SK-N-SH (cell line): ENCODE measurements at places on chromosomes 2 and 18.
A peak's percentile ranks its signal among the peaks of the same experiment; 100 is the strongest.

DNA sequence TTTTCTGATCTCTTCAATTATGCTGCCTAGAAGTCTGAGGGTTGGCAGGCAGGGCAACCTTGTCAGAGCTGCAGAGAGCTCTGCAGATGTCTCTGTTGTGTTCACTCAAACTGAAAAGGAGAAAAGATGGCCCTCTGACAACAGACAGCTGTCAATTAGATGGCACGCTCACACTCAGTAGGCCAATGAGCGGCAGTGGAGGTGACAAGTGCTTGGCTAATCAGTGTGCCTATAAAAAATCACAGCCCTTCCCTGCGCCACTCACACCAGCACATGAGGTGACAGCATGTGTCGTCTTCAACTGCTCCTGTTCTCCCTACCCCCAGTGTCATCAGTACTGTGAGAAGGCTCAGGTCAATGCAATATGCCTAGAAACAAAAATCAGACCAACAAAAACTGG is 203.9 kb downstream of the TCF4 start:
- DNase-seq = no peak

DNA sequence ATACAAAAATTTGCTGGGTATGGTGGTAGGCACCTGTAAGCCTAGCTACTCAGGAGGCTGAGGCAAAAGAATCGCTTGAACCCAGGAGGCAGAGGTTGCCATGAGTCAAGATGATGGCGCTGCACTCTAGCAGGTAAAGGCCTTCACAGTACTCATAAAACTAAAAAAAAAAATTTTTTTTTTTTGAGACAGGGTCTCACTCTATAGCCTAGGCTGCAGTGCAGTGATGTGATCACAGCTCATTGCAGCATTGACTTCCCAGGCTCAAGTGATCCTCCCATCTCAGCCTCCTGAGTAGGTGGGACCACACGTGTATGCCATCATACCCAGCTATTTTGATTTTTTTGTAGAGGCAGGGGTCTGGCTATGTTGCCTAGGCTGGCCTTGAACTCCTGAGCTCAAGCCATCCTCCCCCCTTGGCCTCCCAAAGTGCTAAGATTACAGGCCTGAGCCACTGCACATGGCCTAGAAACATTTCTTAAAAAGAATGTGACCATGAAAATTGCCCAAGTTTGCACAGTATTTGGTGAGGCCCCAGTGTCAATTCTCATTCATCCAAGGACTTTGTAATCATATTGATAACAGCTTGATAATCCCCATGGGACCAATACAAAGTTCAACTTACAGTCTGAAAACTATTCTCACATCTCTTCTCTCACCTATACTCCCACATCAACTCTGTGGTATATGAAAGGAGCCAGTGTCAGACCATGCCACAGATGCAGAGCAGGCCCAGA is 64.2 kb upstream of the MYCN start:
- no peak for DNase-seq

DNA sequence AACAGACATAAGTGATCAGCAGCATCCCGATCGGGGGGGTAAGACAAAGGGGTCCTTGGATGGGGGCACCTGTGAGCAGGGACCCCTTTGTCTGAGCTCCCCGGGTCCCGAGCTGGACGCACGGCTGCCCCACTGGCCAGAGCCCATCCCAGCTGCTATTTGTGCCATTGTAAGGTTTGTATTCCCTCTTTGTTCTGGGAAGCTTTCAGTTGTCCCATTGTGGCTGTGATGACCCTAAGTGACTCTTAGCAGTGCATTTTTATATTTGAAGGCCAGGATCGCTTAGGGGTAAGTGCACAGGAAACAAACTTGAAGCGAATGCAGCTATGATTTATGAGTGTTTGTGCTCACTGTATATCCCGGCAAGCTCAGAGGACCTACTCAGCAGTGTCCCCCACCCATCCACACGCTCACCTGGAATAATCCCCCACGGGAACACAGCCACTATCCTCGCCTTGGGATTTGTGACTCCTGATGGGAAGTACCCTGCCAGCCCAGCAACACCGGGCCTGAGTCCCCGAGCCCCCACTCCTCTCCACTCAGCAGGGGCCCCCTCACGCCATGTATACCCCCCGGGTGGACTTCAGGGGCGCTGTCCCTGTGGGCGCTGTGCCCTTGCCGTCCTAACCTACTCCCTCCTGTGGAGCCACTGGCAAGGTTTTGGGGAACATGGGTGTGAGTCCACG is 80.1 kb downstream of the MBP start:
- no peak for DNase-seq

GRCh38 chr2:240421381-240421780 is 14.1 kb upstream of the GPC1 start:
- DNase-seq = no peak

DNA sequence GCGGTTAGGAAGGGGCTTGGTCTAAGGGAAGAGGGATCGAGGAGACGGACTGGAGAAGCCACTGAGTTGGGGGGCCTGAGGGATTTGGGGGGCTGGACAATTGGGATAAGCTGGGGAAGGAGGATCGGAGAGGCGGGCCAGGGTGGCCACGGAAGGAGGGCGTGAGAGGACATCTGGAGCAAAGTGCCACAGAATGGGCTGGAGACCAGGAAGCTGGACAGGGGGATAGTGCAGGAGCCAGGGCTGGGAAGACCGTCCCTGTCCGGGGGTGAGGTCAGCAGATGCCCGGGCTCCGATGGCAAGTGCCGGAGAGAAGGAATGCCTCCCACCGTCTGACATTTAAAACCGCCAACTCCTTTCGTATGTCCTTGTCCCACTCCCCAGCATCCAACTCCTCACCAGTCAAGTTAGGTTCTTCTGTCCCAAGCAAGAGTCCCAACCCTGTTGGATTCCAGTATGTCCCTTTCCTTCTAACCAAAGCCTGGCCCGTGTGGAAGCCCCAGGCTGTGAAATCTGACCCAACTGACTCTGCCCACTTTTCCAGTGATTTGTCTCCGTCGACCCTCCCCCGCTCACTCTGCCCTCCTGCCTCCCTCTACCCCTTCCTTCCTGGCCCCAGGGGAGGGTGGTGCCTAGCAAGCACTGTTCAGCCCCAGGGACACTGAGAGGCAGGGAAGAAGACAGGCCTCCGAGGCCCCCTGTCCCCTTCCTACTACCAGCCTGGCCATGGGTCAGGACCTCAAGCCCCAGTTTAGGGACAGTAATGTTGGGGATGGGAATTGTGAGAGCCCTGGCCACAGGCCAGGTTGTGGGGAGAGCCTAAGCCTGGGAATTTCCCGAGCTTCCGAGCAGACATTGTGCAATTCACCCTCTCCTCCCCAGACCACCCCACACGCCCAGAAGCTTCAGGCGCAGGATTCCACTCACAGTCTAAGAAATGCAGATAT is 31.5 kb upstream of the TMBIM1 start:
- no peak for DNase-seq

GRCh38 chr2:118309946-118310680 is 221.8 kb downstream of the INSIG2 start:
- DNase-seq = peak; percentile 28

DNA sequence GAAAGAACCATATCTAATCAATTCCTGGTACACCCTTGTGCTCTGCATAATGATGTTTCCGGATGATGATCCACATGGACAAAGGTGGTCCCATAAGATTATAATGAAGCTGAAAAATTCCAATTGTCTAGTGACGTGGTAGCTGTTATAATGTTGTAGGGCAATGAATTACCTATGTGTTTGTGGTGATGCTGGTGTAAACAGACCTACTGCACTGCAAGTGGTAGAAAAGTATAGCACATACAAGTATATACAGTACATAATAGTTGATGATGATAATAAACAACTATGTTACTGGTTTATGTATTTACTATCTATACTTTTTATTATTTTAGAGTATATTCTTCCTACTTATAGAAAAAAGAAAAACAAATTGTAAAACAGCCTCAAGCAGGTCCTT is 8.4 kb downstream of the DGKD start:
- no peak for DNase-seq

- no peak for DNase-seq
Observed at GRCh38 chr2:68974946-68975665, 670 bp downstream of the GKN1 start.

DNA sequence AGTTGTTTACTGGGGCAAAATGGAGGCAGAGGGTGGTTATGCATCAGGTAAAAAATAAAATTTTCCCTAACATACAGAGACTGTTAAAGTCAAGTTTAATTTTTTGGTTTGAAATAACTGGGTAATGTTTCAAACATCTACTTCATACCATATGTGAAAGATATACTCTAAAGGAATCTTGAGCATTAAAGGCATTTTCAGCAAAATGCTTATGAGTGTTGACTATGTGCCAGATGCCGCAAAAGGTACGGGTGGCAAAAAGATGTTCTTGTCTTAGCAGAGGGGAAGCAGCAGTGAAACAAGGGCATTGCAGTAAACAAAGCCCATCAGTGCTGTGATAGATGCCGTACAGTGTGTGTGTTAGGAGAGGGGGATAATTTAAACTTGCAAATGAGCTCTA is 263.1 kb upstream of the ID2 start:
- DNase-seq = no peak

DNA sequence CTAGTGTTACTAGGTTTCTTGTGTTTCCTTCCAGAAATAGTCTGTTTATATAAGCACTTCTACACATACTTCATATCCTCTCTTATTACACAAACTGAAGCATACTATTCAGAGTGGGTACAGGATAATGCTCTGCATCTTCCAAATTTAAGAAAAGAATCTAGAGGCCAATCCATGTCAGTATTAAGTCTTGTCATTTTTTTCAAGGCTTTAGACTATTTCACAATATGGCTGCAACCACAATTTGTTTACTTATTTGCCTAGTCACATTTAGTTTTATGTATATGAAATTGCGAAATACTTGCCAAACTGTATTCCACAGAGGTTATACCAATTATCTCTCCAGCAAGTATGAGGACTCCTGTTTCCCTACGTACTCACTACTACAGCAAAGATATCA is 27.9 kb downstream of the IWS1 start:
- no peak for DNase-seq

DNA sequence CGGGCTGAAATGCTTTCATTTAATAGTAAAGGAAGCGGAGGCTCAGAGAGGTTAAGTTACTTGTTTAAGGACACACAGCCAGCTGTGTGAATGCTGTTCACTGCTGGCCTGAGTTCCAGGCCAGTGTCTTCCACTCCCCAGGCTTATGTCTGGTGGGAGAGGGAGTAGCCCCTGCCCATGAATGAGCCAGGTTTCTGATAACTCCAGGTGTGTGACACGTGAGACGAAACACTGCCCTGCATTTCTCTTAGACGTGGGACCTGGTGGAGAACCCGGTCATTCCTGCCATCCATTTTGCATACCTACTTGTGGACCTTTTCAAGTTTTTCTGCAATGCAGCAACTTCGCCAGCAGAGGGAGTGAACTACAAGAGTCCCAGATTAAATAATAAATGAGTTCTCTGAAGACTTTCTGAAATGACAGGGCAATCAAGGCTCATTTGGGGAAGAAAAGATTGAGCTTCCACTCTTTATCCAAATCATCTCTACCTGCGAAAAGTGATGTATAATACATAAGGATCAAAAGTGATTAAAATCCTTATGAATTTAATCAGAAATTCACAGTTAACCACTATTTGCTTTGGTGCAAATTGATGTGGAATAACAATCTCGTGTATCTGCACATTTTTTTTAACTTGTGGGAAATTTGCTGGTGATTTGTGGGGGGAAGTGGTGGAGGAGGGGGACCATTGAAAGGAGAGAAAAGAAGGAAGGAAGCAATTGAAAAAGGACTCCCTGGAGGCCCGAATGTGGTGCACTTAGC is 79.4 kb upstream of the ASB18 start:
- peak; percentile 73 for DNase-seq

DNA sequence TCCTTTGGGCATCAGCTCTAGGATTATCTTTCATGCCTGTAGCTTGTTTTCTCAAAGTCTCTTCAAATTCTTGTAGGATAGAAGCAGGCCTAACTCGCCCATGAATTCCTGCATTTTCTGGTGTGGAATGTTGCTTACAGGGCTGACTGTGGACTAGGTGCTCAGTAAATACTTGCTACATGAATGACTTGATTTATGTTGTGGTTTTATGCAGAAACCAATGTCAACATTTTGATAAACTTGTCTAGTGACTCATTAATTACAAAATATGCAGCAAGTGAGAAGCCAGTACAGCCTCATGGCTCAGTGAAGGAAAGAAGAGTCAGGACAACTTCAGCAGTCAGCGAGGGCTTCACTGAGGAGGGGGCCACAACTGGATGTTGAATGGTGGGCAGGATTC is 110.6 kb upstream of the SIX2 start:
- DNase-seq = no peak

DNA sequence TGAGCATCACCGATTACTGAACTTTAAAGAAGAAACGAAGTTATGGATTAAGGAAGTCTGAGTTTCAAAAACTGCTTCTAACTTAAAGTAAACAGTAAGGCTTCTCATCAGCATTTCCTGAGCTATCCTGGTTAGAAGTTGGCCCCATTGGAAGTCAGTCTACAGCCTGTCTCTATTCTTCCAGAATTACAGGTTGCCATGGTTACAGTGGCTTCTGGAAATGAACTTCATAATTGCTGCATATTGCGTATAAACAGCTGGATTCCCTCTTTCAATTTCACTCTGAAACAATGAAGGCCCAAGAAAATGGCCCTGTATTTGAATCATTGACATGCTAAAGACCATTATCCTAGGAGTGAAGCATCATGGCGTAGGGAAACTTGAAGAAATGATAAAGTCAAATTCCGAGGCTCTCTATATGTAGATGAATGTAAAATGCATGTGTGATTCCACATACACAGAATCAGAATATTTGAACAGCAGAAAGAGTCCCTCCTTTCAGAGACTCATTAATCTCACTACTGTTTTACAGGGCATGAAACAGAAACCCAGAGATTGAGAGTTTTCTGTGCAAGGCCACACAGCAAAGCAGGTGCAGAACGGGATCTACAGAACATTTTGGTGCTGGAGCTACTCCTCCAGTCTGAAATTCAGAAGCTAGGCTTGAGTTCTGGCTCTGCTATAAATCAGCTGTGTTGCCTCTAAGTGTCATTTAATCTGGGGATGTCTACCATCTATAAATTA is 856.4 kb upstream of the CELF4 start:
- DNase-seq = no peak

DNA sequence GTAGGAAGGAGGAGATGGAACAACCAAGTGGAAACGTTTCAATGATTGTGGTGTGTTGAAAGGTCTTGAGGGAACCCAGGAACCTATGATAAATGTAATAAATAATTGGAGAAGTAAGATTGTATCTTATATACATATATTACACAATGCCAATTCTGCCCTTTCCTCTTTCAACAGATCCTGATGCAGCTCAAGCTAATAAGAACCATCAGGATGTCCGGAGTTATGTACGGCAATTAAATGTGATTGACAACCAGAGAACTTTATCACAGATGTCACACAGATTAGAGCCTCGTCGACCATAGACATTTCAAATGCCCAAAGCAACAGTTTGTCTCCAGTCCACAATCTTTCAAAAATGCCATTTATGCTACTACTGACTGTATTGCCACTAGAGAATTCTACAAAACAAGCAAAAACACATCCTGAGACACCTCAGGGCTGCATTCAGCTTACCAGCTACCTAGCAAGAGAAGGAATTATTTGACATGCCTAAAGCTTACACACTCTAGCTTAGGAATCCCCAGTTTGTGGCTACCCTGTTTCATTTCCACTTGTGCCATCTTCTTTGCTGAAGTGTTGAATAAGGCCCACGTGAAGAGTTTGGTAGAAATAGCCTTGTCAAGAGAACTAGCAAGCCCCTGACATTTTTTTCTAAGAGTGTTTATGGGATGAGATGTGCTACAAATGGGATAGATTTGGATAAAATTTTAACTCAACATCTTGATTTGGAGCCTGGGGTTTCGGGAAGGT is 24.0 kb upstream of the MAP3K20 start:
- DNase-seq = no peak

- DNase-seq = no peak
Observed at GRCh38 chr18:33916200-33916599, 308.5 kb downstream of the NOL4 start.

- DNase-seq = no peak
Observed at GRCh38 chr18:50707855-50708469, 111.9 kb downstream of the MRO start.
